NCI-H460 (cell line): ENCODE measurements at places on chromosomes 3 and 15.

GRCh38 chr3:17562845-17563244 lies 179.6 kb downstream of the TBC1D5 start:
- no peak for DNase-seq

DNA sequence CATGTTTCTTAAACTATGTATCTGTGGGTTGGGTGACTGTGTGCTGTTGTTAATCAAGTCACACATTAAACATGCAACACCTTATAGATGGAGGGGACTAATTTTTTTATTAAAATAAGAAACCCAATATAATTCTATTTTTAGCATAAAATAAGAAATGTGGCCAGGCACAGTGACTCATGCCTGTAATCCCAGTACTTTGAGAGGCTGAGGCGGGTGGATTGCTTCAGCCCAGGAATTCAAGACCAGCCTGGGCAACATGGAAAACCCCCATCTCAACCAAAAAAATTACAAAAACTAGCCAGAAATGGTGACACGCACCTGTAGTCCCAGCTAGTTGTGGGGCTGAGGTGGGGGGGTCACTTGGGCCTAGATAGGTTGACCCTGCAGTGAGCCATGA lies 1021.0 kb downstream of the EPHA3 start:
- DNase-seq, result no peak

- no peak for DNase-seq
These were observed 637.1 kb upstream of the CCDC54 start for GRCh38 chr3:106740116-106740515.

- DNase-seq, result peak; percentile 45
These were observed 152.6 kb downstream of the GREM1 start for GRCh38 chr15:32870240-32871033.

- no peak for DNase-seq
These were observed 73.2 kb upstream of the SLC4A7 start for GRCh38 chr3:27557411-27557810.

DNA sequence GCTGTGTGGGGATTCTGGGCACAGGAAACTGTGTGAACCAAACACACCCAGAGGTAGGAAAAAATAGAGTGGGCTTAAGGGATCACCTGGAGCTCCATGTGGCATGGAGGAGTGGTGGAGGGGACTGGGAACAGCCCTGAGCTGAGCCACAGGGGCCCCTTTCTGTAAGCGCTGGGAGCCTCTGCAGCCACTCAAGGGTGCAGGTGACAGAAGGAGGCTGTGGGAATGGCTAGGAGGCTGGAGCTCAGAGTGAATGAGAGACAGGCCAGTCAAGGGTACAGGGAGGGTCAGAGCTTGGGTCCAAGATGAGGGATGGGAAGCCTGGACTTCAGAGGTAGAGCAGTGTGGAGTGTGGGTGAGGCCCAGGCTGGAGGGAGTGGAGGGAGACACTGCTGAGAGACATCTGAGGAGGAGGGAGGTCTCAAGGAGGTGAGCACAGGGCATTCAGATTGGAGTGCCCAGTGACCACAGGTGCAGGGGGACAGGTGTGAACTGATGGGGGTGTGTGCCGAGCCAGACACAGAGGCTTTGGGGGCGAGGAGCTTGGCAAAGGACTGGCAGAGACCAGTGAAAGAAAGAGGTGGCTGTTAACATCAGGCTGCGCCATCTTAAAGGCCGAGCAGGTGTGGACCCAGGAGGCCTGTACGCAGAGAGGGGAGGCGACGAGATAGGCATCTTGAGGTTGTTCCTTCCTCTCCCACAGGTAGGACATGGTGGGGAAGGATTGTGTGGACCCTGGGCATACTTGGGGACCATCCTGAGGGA lies 56.8 kb downstream of the FGD5 start:
- DNase-seq, result no peak

- peak; percentile 51 for DNase-seq
These were observed 24.1 kb upstream of the SACM1L start for GRCh38 chr3:45665101-45665572.

- no peak for DNase-seq
These were observed 565 bp downstream of the CIB2 start for GRCh38 chr15:78130466-78131294.

- no peak for DNase-seq
These were observed 10.8 kb downstream of the ATP13A3 start for GRCh38 chr3:194475978-194476377.

- DNase-seq, result no peak
These were observed 15.4 kb downstream of the SH3BP5 start for GRCh38 chr3:15316998-15317435.

GRCh38 chr3:41963823-41964222 lies 1.9 kb upstream of the ULK4 start:
- no peak for DNase-seq

GRCh38 chr3:47669026-47669749 lies 90.5 kb upstream of the CSPG5 start:
- DNase-seq, result no peak

DNA sequence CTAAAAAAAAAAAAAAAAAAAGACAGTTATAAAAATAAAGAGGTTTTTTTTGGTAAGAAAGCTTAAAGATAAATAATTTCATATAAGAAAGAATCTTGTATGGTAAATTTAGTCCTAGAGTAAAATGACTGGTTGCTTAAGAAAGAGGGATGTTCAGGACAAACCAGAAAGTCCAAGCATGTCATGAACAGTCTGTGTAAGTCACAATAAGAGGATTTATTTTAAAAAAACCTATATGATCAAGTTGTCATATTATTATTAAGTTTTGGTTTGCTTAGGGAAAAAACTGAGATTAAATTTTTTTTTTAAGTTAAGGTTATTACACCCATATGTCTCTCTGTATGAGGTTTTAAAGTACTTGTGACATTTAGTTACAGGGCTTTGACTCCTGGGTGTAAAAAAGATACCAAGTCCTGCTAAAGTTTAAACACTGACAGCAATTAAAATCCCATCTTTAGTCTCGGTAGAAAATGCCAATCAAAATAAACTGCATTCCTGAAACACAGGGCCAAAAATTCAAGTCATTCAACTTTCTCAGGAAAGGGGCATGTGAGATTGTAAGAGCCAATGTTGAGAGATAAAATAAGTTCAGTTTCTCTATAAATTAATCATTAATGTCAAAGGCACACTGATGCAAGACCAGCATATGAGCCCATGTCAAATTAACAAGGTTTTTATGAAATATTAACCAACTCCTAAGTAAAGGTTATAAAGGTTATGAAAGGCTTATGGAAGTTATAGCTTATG lies 8.5 kb upstream of the BDH1 start:
- DNase-seq, result no peak

DNA sequence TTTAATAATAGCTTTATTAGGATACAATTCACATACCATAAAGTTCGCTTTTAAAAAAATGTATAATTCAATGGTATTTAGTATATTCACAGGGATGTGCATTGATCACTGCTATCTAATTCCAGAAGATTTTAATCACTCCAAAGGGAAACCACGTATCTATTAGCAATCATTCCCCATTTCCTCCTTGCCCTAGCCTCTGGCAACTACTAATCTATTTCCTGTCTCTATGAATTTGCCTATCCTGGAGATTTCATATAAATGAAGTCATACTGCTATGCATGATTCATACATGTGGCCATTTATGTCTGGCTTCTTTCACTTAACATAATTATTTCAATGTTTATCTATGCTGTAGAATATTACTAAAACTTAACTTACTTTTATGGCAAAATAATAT lies 32.0 kb upstream of the CASR start:
- DNase-seq, result no peak

- no peak for DNase-seq
These were observed at the start of gene HRH1 for GRCh38 chr3:11154036-11154952. HRH1 (plus strand) TSS chr3:11154493; CDS start chr3:11259038, 104,545 bp downstream.

DNA sequence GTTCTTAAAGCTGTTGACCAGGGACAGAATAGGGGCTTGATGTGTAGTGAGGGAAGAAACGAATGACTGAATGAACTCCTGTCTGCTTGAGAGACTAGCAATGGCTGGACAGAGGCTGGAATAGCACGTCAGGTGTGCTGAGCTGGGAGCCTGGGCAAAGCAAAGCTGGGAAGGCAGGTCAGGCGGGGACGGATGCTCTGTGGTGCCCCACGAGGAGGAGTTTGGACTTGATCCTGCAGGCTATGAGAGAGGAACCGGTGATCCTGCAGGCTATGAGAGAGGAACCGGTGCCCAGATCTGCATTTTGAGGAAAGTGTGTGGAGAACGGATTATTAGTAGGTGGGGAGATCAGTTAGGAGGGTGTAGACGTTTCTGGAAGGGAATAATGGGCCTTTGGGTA lies 31.3 kb upstream of the PSTPIP1 start:
- DNase-seq, result no peak

DNA sequence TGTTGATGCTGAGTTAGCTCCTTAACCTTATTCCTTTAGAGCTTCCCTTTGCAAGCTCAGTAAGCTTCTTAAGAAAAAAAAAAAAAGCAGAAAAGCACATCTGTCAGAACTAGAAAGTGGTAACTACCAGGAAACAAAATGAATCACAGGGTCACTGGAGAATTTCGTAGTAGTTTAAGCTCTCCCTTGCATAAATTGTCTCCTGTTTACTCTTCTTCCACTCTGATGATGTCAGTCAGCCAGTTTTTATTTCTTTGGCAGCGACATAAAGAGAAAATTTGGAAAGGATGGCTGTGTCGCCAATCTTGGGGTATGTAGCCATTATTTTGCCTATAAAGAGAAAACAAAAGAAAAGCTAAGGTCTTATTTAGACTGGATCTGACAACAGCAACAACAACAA lies 3.2 kb upstream of the GABRR3 start:
- DNase-seq, result no peak

GRCh38 chr3:18716821-18717220 lies 291.7 kb upstream of the SATB1 start:
- no peak for DNase-seq

- DNase-seq, result no peak
These were observed 82.6 kb downstream of the RPLP1 start for GRCh38 chr15:69535101-69535638.

GRCh38 chr15:42034628-42035434 lies 14.0 kb upstream of the PLA2G4E start:
- no peak for DNase-seq

- no peak for DNase-seq
These were observed 456.5 kb downstream of the IL5RA start for GRCh38 chr3:2653706-2654105.

- DNase-seq, result no peak
These were observed 4.5 kb downstream of the DNAJC13 start for GRCh38 chr3:132421832-132422231.

DNA sequence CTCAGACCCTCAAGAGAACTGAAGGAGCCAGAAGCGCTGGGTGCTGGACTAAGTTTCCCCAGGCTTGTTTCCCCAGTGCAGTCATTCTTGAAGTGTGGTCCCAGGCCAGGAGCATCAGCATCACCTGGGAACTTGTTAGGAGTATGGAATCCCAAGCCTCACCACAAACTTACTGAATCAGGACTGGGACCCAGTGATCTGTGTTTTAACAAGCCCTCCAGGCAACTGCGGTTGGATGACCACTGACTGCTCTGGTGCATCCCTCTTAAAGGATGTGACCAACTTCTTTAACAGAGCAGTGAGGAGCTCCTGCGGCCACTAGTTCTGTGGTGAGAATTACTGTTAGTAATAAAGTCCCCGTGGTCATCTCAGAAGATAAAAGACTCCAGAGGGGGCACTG lies 62.4 kb upstream of the DAZL start:
- no peak for DNase-seq

GRCh38 chr3:157618075-157618760 lies 115.0 kb upstream of the VEPH1 start:
- peak; percentile 43 for DNase-seq

GRCh38 chr3:140216249-140216648 lies 281.3 kb downstream of the CLSTN2 start:
- no peak for DNase-seq
